ENCODE measurements at places on chromosomes 4 and X.

GRCh38 chr4:147117431-147117830 is 171.8 kb upstream of the TTC29 start:
- DNase-seq = no peak

GRCh38 chrX:119145241-119145653 is 17.6 kb upstream of the KIAA1210 start:
- DNase-seq = no peak

GRCh38 chr4:136505020-136505419 is 1027.3 kb downstream of the PCDH18 start:
- no peak for DNase-seq

- no peak for DNase-seq
These were observed 98.2 kb upstream of the HHIP start for GRCh38 chr4:144547678-144548298.

DNA sequence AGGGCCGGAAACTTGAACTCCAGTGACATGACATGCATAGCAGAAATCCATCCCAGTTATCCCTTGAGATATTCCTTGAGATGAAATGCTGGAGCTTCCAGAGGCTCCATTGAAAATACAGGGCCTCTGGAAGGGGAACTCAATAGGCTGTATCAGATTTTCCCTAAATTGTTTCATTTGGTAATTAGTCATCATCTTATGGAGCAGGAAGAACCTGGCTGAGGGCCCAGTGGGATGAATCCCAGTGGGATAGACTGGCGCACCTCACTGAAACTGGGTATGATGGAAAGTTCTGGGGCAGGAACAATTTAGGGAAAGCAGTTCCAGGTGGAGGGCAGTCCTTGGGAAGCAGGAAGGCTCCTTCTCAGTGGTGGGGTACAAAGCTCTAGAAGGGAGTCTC is 307.8 kb upstream of the DIPK2B start:
- DNase-seq = no peak

DNA sequence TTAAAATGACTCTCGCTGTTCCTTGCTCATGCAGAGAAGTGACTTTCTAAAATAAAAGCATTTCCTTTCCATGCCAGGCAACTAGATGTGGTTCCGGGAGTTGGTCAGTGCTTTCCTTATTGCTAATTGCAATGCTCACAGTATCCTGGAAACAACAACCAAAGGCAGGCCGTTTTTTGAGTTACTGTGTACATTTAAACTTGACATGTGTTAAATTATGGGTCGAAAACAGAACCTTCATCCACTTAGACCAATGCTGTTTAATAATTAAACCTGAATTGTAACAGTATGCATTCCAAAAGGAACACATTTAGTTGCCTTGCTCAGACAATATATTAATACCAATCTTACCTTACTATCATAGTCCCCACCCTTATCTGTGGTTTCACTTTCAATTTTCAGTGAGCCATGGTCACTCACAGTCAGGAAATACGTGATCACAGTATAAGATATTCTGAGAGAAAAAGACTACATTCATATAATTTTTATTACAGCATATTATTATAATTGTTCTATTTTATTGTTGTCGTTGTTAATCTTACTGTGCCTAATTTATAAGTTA is 102.6 kb downstream of the HS6ST2 start:
- DNase-seq = no peak

DNA sequence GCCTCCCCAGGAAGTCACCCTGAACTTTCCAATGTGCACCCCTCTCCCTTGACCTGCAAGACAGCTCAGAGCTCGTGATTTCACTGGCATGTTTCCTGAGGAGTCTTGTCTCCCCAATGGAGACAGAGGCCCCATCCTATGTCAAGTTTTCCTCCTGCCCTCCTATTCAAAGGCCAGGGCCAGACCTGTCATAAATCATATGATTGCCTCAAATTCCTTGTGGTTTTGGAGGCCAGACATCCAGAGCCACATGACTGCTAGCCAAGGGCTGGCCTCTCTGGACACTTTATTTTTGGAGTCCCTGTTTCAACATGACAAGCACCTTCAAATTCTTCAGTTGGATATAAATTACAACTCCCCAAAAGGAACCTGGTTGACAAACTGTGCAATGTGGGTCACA is 76.0 kb upstream of the TFDP3 start:
- DNase-seq = no peak

GRCh38 chrX:78747489-78747888 is at the start of gene LPAR4:
Gene LPAR4, plus strand, starts transcription at chrX:78747720. Its CDS starts 7,150 bp downstream, at chrX:78754870.
- no peak for DNase-seq

- DNase-seq = no peak
These were observed 65.2 kb upstream of the SLC7A11 start for GRCh38 chr4:138307319-138307718.

- no peak for DNase-seq
These were observed 208.4 kb upstream of the NPY2R start for GRCh38 chr4:154999950-155000578.

GRCh38 chr4:61666244-61666643 is 466.1 kb downstream of the ADGRL3 start:
- no peak for DNase-seq

GRCh38 chrX:68994135-68994890 is 165.5 kb downstream of the EFNB1 start:
- no peak for DNase-seq

GRCh38 chrX:47358387-47359065 is 11.9 kb upstream of the ZNF157 start:
- DNase-seq = no peak

DNA sequence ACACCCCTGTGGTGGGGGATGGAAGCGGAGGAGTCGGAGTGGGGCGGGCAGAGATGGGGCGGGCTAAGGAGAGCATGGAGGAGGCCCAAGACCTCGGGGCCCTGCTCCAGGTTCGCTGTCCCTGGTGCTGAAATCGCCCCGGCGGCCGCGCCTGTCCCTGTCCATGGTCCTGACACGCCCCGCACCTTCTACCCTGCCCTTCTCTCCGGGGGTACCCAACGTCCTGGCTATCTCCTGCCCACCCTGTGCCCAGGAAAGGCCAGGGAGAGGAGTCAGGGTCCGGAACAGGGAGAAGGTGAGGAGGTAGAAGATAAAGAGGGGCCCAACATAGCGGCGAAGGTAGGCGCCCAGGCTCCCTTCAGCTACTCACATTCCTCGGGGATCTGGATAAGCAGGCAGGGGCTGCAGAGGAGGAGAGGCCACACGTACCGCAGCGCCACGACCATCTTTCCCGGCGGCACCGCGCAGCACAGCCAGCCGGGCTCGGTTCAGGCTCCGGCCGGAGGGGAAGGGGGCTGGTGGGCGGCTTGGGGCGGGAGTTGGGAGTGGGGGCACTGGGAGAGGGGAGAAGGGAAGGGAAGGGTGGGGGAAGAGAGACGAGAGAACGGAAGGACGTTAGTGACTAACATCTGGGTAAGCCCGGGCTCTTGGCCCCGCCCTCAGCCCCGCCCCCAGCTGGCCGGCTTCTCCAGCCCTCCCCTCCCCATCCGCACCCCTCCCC is 10.4 kb downstream of the L1CAM start:
- DNase-seq = peak; percentile 44

DNA sequence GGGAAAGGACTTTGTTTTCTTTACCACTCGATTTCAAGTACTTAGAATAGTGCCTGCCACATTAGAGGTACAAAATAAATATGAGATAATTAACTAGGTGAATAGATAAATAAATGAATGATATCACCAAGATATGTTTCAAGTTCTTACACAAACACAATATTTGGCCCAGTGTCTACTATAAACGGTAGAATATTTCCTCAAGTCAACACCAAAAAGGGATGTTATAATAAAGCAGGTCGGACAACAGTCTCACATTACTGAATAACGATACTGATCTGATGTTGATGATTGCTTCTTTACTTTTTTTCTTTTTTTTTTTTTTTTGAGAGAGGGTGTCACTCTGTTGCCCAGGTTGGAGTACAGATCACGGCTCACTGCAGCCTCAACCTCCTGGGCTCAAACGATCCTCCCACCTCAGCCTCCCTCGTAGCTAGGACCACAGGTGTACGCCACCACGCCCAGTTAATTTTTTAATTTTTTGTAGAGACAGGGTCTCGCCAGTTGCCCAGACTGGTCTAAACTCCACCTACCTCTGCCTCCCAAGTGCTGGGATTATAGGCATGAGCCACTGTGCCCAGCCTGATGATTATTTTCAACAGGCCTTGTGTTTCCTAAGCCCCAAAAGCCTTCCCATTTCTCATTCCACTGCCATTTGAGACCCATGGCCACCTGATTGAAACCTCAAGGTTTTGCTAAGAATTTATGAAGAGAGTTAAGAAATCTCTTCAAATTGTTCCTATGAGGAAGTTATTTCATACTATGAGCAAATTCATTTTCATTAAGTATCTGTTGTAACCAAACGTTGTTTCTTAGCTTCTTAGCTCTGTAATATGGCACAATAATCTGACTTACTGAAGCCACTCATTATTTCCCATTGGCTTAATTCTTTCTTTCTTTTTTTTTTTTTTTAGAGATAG is 2.3 kb downstream of the MANBA start:
- DNase-seq = no peak

GRCh38 chr4:85656759-85657505 is 182.0 kb downstream of the ARHGAP24 start:
- no peak for DNase-seq

- DNase-seq = no peak
These were observed 1.2 kb downstream of the PPARGC1A start for GRCh38 chr4:23888421-23889319.

DNA sequence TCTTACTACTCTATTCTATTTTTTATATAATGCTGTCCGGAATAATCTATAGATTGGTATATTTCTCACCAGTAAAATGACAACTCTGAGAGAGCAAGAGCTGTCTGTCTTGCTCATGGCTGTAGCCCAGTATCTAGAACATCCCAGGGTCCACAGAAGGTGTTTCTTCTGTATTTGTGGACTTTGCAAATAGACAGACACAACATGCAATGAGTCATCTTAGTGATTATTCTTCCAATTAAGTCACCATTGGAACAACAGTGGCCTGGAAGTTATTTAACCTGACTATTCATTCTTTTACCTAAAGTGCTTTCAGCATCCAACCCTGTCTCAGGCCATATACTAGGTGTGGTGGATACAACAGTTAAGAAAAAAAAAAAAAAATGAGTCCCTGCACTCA is 179.5 kb downstream of the PPARGC1A start:
- DNase-seq = no peak

GRCh38 chrX:139196890-139197289 is 333.6 kb upstream of the F9 start:
- no peak for DNase-seq

DNA sequence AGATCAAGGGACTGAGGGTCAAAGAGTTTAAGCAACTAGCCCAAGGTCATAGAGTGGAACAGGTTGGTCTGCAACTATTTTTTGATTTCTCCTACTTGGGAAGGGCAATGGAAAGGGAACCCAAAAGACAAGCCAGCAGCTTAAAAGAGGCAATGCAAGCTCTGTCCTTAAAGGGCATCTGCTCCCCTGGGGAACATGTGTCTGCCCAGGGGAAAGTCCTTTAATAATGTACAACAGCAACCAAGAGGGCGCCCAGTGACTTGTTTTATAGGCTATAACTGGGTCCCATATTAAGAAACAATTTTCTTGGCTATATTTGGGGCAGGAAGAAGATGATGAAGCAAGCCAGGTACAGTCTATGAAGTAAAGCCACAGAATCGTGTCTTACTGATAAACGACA is 54.7 kb upstream of the RBM47 start:
- DNase-seq = no peak

DNA sequence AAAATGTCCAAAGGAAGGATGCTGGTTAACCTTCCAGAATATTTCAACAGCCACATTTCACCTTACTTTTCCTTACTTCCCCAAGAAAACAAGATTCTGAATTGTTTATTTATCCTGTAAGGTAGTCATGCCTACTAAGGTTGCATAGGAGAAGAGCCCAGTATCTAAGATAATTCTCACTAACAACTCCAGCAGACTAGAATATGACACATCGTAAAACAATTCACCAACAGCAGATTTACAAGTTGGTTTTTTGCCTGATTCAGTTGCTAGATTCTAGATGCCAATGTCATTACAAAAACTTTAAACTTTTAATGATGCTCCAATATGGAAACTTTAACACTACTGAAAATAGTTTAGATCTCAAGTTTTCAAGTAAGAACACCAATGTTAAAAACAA is 176.4 kb downstream of the IL13RA2 start:
- DNase-seq = no peak

- DNase-seq = no peak
These were observed 130.3 kb downstream of the DIPK2B start for GRCh38 chrX:45070116-45071007.

DNA sequence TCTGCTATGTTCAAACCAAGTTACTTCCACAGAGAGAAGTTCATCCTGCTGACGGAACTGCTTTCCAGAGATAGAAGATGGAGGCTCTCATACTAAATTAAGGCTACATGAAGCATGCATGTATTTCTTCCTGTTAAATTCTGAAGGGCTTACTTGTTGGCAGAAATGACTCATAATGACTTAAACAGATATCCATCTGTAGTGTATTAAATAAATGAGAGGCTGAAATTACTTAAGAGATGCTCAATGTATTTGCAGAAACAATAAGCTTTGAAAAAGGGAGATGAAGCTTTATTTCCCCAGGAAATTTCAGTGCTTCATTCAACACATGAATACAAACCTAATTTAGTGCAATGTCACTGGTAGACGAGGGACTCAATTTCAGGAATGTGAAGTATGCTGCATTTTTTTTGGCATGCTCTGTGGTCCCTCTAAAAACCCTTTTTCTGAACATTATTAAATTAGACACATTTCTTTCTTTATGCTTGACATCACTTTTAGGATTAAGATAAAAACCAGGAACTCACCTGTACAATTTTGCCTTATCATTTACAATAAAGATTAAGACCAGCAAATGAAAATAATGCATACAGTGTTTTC is 759.1 kb upstream of the POU3F4 start:
- no peak for DNase-seq

DNA sequence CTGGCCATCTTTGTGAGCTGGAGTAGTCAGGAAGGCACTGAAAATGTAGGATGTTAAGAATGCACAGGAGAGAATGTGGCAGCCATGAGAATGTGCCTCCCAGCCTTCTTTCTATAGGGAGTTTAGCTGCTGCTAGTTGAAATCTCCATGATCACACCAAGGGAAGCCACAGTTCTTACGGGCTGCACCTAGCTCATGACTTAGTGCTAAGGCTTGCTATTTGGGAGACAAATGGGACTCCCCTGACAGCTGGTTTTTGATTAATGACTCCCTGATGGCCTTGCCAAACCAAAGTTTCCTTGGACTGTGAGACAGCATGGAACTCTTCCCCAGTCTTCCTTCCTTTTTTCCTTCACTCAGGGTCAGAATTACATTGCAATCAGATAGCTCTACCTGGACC is 9.2 kb downstream of the CTSO start:
- DNase-seq = no peak

DNA sequence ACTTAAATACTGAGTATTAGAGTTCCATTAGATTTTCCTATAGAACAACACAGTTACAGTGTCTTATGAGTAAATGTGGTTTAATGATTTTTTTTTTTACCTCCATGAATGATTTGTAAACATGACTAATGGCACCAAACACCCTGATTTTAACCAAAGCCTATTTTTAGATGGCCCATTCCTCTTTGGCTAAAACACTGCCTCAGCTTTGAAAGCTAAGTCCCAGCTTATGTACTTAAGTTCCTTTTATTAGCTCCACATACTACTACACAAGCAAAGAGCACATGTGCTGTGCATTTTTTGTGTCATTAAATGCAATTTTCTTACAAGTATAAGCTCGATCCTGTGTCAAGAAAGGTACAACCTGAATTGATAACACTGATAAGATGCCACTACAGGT is 575.6 kb upstream of the PITX2 start:
- no peak for DNase-seq
